ENCODE measurements at places on chromosomes 12 and 14.

DNA sequence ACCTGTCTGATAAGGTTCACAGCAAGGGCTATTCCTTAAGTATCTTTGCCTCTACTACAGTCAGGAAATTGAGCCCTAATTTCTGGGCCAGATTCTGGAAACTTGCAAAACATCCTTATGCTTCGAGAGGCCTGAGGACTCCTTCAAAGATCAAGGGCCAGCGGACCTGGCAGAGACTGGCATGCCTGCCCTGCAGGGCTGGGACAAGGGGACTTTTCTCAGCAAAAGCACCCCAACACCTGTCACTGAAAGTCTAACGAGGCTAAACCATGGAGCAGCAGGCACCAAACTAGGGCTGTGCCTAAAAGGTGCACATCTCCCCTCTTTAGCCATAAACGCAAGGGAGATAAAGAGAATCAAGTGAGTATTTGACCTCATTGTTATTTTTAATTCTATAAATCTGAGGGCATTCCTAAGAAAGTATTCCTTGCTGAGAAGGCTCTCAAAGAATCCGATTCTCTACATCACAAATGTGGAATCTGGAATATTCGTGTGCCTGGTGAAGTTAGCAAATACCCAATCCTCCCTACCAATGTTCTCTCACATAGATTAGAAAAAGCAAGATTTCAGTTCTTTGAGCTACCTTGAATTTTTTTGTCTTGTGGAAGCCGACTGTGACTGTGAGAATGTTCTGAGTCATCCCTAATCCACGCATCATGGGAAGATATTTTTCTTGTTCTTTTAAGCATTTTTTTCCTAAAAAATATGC lies 328.2 kb upstream of the NOVA1 start:
- DNase-seq: no peak

- DNase-seq: no peak
Observed at GRCh38 chr12:58254463-58255100, 313.2 kb downstream of the ATP23 start.

DNA sequence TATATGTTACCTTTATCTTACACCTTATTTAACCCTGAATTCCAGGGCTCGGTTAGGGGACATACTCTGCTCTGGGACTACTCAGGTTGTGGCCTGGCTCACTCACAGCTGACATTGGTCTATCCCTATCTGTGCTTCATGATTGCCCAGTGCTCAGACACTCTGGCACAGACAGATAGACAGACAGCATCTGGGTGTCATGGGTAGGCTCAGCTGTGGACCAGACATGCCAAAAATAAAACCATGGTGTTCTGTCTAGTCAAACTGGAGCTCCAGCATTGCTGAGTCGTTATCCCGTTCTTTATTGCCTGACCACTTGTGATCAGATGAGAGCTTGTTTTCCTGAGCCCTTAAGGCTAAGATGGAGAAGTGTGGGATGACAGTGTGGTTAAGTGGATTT lies 29.0 kb downstream of the FBXW8 start:
- no peak for DNase-seq

DNA sequence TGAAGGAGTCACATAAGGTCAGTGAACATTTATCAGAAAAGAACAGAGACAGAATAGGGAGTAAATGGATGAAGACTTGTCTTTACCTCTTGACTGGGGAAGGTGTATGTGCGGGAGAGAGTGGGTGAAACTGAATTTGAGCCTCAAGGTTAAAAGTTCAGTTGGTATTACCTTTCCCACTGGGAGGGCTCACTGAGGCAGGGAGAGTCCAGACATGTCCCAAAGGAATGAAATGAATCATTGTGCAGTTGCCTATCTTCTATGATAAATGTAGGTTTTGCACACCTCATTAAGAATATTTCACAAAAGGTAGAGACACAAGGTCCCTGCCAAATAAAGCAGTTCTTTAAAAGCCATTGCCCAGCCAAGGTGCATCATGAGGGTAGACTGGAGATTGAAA lies 105.2 kb downstream of the KCNA5 start:
- no peak for DNase-seq

- no peak for DNase-seq
Observed at GRCh38 chr14:97408937-97409815, 612.0 kb downstream of the VRK1 start.

DNA sequence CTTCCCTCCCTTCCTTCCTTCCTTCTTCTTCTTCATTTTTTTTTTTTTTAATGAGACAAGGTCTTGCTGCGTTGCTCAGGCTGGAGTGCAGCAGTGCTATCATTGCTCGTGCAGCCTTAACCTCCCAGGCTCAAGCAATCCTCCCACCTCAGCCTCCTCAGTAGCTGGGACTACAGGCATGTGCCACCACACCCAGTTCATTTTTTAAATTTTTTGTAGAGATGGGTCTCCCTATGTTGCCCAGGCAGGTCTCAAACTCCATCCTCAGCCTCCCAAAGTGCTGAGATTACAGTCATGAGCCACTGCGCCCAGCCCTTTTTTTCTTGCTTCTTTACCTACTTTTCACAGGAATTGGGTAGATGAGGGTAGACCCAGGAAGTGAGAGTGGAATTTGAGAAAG lies 1.6 kb downstream of the OR10AD1 start:
- DNase-seq: no peak

- no peak for DNase-seq
Observed at GRCh38 chr12:72499244-72499643, 227.1 kb downstream of the TRHDE start.

GRCh38 chr12:100737168-100737567 lies 57.4 kb upstream of the ANO4 start:
- DNase-seq: no peak

DNA sequence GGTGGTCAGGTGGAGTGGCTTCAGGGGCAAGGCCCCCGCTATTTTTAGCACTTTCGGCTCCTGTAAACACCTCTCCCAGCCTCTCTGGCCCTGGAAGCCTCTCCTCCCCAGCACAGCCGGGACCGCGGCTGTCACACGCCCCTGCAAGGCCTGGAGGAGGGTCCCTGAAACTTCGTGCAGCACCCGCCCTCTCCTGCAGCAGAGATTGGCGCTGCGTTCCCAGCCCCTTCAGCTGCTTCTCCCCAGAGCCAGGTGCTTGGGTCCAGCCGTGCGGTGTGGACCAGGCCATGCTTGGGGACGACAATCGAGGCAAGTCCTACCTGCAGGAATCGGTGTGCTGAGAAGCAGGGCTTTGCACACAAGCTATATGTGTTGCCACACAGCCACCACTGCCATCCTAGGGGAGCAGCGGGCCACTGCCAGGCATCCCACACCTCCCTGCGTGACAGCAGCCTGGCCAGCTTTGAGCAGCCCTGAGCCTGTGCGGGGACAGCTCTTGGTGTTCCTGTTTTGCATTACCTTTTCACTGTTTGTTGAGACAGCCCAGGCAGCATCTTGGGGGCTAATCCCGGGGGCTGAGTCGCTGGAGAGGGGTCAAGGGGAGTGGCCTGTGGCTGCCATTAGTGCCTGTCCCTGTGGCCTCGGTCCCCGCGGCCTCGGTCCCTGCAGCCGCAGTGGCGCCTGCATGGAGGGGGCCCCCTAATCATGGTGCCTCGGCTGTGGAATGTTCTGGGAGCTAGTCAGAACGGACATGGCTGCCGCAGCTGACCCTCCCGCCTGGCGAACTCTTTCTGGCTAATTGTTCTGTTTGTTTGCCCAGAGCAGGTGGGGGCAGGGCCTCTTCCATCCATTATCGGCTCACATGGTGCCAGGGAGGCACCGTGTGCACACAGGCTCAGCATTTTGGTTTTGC lies 27.6 kb upstream of the TRAF3 start:
- DNase-seq: no peak

GRCh38 chr14:105269405-105269804 lies 21.1 kb downstream of the BTBD6 start:
- DNase-seq: no peak

- peak; percentile 79 for DNase-seq
Observed at GRCh38 chr14:34684578-34684977, 29.8 kb downstream of the CFL2 start.

DNA sequence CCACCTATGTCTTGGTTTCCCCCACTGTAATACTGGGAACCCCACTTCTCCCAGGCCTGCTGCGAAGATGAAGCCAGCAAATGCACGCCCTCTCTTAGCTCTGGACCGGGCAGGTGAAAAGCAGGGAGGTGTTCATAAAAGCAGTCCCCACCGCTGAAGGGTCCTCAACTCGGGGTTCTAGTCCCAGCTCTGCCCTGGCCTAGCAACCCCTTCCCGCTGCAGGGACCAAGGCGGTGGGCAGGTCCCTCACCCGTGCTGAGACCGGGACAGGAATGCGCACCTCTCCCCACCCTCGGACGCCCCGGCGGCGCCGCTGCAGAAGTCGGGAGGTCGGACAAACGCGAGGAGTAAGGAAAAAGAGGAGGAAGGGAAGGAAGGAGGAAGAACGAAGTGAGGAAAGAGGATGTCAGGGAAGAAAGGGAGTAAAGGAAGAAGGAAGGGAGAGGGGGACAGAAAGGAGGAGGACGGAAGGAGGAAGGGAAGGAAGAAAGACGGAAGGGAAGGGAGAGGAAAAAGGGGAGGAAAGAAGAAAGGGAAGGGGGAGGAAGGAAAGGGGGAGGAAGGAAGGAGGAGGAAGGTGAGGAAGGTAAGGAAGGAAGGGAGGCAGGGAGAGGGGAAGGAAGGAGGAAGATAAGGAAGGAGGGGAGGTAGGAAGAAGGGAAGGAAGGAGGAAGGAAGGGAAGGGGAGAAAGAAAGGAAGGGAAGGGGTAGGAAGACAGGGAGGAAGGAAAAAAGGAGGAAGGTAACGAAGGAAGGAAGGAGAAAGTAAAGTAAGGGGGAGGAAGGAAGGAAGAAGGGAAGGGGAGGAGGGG lies 701 bp downstream of the SPRING1 start:
- no peak for DNase-seq

- peak; percentile 53 for DNase-seq
Observed at GRCh38 chr14:103718572-103718971, 3.0 kb downstream of the ZFYVE21 start.

DNA sequence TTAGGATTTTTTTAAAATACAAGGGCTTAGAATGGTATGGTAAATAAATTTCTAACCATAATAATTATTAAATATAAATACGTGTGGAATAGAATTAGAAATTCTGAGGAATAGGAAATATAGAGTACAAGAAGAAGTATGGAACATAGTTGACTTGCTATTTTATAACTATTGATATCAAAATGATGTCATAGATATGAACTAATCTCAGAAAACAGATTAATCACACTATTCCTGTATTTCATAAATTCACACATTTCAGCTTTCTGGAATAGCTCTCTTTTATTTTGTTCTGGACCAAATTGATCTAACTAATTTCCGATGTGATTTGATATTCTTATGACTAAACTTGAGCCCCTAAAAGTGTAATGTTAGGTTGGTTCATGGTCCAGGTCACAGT lies 237.2 kb upstream of the NPAS3 start:
- no peak for DNase-seq

- DNase-seq: peak; percentile 68
Observed at GRCh38 chr12:18430425-18431048, 169.2 kb downstream of the PIK3C2G start.

DNA sequence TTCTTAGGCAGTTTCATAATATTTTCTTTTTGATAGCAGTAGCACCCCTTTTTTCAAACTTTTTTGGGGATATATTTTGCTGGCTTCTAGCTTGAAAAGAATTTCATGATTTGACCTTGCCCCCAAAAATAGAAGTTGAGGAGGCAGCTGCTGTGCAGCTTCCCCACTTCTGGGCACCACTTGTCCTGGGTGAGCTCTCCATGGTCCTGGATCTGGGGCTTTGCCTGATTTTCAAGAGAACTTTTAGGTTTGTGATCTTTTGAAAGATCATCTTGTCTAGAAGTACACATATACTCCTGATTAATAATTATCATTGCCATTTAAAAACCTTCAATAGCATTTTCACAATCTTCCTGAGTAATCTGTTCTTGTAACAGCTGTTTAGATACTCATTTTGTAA lies 271.6 kb downstream of the NPAS3 start:
- peak; percentile 15 for DNase-seq

DNA sequence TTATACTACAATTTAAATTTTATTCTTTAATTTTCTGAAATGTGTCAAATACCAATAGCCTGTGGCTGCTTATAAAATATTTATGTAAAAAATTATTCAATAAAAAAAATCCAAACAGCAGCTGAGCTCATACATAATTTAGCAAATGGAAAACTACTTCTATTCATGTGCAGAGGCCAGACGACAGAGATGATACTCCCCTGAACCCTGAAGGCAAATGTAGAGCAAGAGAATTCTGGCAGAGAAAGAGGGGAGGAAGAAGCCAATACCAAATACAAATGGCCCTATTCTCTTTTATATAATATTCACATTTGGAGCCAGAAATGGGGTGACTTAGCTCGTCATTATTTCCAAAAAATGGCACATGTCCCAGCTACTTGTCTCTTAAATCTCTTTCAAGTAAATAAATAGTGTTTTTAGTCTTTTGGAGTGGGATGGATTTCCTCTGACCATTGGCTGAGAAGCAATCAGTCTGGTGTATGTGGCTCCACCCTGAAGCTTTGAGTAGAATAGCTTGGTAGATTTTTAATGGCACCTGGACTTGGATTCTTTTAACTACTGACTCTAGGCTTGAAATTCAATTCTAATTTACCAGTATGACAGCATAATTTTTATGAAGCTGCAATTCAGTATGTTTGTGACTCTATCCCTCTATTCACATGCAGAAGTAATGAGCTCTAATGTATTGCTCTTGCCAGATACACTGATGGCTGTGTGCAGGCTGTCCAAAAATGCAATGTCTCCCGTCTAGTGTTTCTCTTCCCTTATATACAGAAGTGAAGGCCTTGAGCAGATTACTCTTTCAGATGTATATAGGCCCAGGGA lies 113.4 kb upstream of the SCAF11 start:
- DNase-seq: no peak

- no peak for DNase-seq
Observed at GRCh38 chr12:5768581-5769196, 176.4 kb downstream of the ANO2 start.

DNA sequence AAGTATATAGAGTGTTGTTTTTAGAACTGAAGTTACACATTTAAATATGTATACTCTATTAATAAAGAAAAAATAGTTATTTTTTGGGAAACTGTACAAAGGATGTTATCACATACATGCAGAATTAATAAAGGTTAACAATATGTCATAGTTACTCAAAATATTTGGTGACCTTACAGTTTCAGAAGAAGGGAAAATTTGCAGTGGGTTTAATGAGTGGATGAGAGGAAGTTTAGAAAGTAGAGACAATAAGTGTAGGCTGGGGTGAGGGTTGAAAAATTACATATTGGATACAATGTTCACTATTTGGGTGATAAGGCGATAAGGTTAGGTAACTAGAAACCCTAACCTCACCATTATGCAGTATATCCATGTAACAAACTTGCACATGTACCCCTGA lies 13.5 kb downstream of the WNK1 start:
- no peak for DNase-seq

DNA sequence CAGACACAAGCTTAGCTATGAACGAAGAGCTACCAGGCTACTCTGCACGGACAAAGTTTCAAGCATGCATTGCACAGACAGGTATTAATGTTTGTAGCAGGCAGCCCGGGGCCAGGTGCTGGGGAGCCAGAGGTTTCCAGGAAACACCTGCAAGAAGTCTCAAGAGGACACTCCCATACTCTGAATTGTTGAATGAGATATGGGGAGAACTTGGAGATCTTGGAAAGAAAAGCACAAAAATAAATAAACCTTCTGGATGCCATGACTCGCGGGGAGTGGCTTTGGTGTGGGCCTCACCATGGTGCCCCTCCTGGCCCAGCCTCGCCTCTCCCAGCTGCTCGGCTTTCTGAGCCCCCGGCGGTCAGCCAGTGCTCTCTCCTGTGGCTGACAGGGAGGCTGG lies 186.8 kb downstream of the TTC7B start:
- DNase-seq: no peak

GRCh38 chr14:60931218-60931617 lies 49.7 kb downstream of the TRMT5 start:
- no peak for DNase-seq

All from AG10803 (cell line).